ENCODE measurements at places on chromosomes 2 and 18. TPM values are rescaled to one million over a fixed set of nuclear protein-coding genes. Genes with fewer than 3 reads are reported as not detected.

TEX44 gene
- total RNA-seq, result not detected

DNA sequence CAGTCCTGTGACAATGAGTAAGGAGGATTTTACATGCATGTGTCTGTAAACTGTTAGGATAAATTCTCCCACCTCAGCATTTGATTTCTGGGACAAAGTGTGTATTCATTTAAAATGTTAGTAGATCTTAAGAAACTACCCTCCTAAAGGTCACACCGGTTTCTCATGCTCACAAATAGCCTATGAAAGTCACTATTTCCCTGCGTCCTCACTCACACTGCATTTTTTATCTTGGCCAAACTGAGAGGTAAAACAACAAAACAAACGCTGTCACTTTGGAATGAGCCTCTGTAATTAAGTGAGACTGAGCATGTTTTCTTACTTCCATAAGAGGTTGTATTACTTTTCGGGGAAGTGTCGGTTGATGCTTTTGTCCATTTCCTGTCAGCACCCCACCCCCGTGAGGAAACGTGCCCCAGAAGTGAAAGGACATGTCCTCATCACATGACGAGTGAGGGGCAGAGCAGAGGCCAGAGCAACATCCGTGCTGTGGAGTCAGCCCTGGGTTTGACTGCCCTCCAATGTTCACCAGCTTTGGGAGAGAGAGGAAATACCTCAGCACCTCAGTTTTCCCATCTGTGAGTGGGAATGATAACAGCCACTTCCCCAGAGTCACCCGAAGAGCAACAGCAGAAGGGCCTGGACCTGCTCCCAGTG, 3.1 kb downstream of the GYPC start:
- DNase-seq, result peak; percentile 77

MYOM1 gene
- total RNA-seq, result not detected

RGPD3 gene
- total RNA-seq, result not detected

LIMS4 gene
- total RNA-seq, result not detected

Data from Karpas-422 (cell line).